Fibroblast of skin of scalp (primary cell): ENCODE measurements at places on chromosomes 16 and 17.
A peak's percentile ranks its signal among the peaks of the same experiment; 100 is the strongest.

DNA sequence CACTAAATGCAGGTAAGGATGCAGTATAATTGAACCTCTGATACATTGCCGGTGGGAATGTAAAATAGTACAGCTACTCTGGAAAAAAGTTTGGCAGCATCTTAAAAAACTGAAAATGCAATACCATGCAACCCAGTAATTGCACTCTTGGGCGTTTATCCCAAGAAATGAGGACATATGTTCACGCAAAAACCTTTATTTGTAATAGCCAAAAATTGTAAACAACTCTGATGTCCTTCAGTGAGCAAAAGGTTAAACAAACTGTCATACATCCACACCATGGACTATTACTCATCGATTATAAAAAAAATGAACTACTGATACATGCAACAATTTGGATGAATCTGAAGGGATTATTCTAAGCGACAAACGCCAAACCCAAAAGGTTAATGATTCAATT, 16.9 kb downstream of the SYNRG start:
- DNase-seq: no peak

DNA sequence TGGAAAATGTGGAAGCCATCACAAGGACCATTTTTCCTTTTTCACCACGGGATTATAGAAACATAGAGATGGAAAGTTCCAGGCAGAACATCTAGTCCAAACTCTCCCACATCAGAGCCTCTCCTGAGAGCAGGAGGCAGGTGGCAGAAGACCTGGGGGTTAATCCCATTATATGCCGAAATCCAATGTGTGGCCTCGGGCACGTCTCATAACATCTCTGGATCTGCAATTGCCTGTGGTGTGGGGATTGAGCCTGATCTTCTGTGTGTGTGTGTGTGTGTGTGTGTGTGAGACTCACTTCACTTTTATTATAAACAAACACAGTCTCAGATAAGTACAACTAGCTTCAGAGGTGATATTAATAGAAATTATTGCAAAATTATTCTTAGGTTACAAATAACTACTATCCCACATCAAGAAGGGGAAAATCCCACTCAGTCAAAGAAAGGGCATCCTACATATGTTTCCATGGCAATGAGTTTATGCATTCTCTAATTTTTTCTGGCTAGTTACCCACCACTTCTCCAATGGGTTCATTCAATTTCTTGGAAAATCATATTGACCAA, 199.1 kb downstream of the FOXL1 start:
- DNase-seq: no peak

DNA sequence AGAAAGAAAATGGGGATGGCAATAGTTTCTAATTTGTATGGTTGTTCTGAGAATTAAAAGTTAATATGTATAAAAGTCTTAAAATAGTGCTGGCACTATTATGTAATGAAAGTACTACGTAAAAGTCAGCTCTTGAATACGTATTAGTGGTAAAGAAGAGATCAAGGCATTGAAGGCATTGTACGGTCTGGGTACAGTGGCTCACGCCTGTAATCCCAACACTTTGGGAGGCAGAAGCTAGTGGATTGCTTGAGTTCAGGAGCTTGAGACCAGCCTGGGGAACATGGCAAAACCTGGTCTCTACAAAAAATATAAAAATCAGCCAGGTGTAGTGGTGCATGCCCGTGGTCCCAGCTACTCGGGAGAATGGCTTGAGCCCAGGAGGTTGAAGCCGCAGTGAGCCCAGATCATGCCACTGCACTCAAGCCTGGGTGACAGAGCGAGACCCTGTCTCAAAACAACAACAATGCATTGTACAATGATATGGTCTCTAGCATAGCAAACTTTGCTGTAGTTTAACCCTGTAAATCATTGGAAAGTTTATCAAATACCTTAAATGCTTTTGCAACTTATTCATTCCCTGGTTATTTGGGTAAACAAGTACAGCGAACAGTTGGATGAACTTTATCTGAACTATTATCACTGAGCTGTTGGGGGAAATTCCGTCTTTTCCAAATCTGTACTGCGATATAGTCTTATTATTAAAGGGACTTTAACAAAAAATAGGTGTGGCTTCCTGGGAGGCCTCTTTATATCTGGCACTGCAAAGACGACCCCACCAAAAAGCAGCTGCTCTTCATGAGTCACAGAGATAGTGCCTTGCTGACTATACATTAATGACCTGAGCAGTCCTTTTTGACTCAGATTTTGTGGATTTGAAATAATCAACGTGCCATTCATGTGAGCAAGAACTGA, 73.6 kb downstream of the GPRC5B start:
- DNase-seq: peak; percentile 36

DNA sequence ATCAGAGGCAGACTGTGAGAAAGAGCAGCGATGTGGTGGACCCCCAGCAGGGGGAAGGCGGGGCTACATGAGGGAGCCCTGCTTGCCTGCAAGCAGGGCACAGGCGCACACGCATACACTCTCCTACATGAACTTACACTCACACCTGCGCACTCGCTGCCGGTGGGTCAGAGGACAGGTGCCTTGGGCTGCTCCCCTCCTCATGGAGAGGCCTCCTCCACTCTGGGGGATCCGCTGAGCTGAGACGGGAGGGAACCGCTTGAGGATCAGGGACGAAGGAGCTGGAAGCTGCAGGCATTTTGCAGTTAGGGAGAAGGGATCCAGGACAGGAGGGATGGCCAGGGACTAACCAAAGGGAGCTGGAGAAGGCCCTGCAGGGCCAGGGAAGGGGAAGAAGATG, 14.2 kb downstream of the OSBPL7 start:
- DNase-seq: no peak

DNA sequence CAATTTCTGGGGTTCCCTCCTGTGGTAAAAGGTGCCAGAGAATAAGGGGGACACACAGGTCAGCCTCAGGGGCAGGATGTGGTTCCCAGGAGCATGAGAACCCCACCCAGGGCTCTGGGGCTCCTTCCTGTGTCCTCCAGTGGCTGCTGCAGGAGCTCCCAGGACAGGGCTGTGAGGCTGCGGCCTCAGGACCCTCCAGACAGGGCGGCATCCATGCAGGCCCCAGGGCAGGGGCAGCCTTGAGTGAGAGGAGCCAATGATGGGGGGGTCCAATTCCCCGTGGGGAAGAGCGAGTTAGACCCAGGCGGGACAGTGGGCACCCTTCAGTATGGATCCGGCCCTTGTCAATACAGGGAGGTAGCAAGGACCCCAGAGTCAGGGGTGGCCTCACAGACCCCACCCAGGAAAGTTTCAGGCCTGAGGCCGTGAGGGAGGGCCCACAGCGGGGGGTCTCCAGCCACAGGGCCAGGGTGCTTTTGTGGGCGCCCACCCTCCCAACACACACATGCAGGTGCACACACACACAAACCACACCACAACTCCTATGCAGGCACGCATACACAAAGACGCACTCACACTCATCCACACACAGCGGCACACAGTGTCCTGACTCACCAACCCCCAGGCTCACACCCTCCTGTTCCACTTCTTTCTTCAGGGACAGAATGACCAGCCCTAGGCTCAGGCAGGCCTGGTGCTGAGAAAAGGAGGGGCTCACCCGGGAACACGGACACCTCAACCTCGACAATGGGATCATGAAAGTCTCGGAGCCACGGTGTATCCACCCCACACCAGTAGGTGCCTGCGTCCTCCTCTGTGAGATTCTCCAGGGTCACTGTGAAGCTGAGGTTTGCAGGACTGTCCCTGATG, 1.8 kb downstream of the CD300C start:
- DNase-seq: no peak

DNA sequence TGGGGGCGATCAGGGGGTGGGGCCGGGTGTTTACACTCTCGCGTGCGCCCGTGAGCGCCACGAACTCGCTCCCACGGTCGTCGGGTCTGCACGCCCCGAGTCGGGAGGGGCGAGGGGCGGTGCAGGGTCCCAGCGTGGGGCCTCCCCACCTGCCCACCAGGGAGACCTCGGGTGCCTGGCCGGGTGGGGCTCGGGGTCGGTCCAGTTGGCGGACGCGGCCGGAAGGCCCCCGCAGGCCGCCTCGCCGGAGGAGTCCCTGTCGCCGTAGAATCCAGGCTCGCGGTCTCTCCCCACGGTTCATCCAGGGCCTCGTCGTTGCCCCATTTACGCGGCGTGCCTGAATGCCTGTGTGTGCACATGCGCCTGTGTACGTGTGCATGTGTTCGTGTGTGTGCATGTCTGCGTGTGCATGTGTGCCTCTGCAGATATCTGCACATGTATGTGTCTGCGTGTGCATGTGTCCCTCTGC, 510 bp upstream of the RAB40B start:
- DNase-seq: no peak

GRCh38 chr17:56890390-56890789, 23.5 kb downstream of the TRIM25 start:
- no peak for DNase-seq

GRCh38 chr16:78749745-78750268, 650.4 kb downstream of the WWOX start:
- DNase-seq: no peak

- DNase-seq: no peak
These were observed 11.0 kb downstream of the ZSCAN32 start for GRCh38 chr16:3389663-3390338.

- peak; percentile 94 for DNase-seq
These were observed 570 bp upstream of the CFDP1 start for GRCh38 chr16:75433732-75434413.

DNA sequence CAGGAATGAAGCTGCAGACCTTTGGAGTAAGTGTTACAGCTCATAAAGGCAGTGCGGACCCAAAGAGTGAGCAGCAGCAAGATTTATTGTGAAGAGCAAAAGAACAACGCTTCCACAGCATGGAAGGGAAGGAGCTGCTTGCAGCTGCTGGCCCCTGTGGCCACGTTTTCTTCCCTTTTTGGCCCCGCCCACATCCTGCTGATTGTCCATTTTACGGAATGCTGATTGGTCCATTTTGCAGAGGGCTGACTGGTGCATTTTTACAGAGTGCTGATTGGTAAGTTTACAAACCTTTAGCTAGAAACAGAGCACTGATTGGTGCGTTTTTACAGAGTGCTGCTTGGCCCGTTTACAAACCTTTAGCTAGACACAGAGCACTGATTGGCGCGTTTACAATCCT, 841.5 kb downstream of the CDH11 start:
- no peak for DNase-seq

DNA sequence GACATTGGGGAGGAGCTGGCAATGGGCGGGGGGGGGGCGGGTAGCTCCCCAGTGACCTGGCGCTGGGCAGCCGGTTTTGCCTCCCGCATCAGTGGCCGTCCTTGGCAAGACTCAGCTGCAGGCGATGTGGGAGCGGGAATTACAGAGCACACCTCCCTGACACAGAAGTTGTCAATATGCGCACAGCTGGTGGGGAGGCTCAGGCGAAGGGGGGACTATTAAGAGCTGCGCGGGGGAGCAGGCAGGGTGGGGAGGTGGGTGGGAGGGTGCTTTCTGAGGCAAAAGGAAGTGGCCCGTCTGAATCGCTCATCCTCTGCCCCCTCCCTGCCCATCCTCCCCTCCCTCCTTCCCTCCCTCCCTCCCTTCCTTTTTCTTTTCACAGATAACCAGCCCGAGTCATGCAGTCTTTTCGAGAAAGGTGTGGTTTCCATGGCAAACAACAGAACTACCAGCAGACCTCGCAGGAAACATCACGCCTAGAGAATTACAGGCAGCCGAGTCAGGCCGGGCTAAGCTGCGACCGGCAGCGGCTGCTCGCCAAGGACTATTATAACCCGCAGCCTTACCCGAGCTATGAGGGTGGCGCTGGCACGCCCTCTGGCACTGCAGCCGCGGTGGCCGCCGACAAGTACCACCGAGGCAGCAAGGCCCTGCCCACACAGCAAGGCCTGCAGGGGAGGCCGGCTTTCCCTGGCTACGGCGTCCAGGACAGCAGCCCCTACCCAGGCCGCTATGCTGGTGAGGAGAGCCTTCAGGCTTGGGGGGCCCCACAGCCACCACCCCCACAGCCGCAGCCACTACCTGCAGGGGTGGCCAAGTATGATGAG, 44.0 kb downstream of the SREBF1 start:
- peak; percentile 62 for DNase-seq

- no peak for DNase-seq
These were observed 64.7 kb downstream of the HELZ start for GRCh38 chr17:67180275-67180674.

- no peak for DNase-seq
These were observed 12.5 kb downstream of the ARL2BP start for GRCh38 chr16:57257455-57258070.

- no peak for DNase-seq
These were observed 59.0 kb upstream of the NKD1 start for GRCh38 chr16:50489182-50489581.

GRCh38 chr17:37490022-37490587, 414 bp downstream of the DUSP14 start:
- DNase-seq: peak; percentile 57

DNA sequence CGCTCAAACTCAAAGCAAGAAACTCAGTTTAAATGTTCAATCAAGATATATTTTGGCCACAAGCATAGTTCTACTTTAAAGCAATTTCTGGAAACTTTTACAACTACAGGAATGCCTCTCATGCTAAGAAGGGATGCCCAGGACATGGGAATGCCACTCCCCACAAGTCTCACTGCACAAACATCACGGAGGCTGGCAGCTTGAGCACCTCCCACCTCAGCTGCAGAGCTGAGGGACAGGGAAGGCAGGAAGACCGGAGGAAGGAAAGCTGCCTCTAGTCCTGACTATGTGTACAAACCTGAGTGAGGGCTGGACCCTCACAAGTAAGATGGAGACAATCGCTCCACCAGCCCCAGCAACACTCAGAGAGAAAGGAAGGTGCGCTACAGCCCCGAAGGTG, 5.3 kb downstream of the AXIN1 start:
- no peak for DNase-seq

DNA sequence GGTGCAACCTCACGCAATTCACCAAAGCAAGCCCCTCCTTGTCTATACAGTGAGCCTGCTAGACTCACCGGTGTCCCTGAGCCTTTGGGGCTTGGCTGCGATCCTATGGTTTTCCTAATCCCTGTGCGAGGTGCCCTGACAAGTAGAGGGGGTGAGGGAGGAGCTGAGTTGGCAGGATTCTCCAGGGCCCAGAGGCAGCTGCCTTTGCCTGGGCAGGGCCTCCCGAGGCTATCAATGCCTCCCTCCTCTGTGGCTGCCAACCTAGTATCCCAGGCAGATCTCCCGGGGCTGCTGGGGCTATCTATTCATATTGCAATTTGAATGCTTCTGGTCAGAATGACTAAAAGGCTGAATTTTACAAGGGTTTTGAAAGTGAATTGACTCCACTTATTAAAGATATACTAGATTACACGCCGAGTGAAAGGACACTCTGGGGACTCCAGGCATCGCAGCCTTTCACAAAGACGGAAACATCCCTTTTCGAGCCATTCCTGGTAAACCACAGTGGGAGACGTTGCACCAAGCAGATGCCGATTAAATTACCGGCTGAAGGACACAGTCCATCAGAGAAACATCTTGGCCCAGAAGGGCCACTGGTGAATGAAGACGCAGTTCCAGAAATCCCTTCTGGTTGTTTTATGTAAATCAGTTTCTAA, 11.3 kb upstream of the PITPNM3 start:
- DNase-seq: peak; percentile 57
